Mononuclear cell (primary cell): ENCODE measurements at places on chromosomes 1 and 21. TPM values are rescaled to one million over a fixed set of nuclear protein-coding genes. Genes with fewer than 3 reads are reported as not detected.

The KCNE2 gene
- total RNA-seq = not detected

The KRTAP12-2 gene
- not detected for total RNA-seq

The CDA gene
- total RNA-seq = 7.5 TPM

The TSPEAR gene
- not detected for total RNA-seq

The SPATA21 gene
- 0.10 TPM for total RNA-seq

The ADAMTS5 gene
- under 0.01 TPM for total RNA-seq

The TRIM17 gene
- 0.42 TPM for total RNA-seq

The TIE1 gene
- 0.94 TPM for total RNA-seq

The CRYAA gene
- total RNA-seq = not detected

The UBL4B gene
- total RNA-seq = not detected

The CASQ2 gene
- not detected for total RNA-seq

The BATF3 gene
- total RNA-seq = 1.4 TPM

The PAPPA2 gene
- total RNA-seq = 0.10 TPM

The PGBD5 gene
- under 0.01 TPM for total RNA-seq

The GPR153 gene
- total RNA-seq = 0.84 TPM

The GPR161 gene
- total RNA-seq = 0.10 TPM

The AMY1B gene
- total RNA-seq = not detected

The SPRR3 gene
- not detected for total RNA-seq

The ZFP69 gene
- total RNA-seq = 1.0 TPM

The RYR2 gene
- 0.21 TPM for total RNA-seq

The SLAMF1 gene
- 30.0 TPM for total RNA-seq

The HFM1 gene
- 0.10 TPM for total RNA-seq

The RGS18 gene
- 263 TPM for total RNA-seq

The GUCA2A gene
- total RNA-seq = not detected

The PDZK1 gene
- 0.10 TPM for total RNA-seq

The ZNF683 gene
- 1.8 TPM for total RNA-seq

The FAAH gene
- 6.2 TPM for total RNA-seq

The ILDR2 gene
- total RNA-seq = 1.5 TPM

The KIRREL1 gene
- total RNA-seq = under 0.01 TPM

The LCE1B gene
- total RNA-seq = not detected

The CYP4Z1 gene
- total RNA-seq = not detected
